ENCODE measurements at places on chromosomes 7 and 10.

DNA sequence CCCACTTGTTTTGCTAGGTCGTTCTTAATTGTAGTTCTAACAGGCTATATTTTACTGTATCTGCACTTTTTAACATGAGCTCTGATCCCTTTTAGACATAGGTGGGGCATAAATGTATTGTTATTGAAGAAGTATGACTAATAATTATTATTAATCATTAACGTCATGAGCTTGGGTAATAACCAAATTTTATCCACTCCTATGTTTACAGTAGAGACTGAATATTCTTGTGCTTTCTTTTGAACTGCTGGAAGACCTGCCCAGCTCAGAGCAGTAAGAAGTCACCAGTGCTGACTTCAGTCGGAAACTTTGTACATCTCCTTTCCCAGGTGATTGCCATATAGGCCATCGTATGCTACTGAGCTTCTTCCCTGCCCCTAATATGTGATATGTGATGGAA lies 18.7 kb downstream of the PKD2L1 start:
- DNase-seq: no peak

- no peak for DNase-seq
Observed at GRCh38 chr7:5567790-5568189, 144.2 kb upstream of the TNRC18 start.

DNA sequence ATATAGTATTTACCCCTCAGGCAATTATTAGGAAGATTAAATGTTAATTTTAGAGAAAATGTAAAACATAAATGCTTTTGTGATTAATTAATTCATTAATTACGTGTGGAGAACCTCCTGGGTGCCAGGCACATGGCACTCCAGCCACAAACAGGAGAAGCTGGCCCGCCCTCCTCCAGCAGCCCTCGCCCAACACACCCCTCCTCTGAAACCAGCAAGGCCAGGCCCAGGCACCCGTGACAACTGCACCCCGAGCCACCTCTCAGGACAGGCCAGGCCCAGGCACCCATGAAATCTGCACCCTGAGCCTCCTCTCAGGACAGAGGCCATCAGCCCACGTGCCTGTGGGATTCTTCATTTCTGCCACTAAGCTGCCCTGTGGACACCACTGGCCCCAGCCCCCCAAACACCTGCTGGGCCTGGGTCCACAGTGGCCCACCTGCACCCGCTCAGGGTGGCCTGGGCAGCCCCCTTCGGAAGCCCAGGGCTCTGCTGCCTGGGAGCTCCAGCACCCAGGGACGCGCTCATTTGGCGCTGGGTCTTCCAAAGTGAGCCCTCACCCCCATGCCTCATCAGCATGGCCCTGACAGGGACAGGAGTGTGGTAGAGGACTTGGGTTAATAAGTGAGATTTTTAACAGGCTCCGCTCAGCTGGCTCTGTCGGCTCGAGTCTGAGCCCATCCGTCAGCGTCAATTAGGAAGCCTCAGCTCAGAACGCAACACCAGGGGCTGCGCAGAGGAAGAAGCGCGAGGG lies 482.1 kb downstream of the DNAJB6 start:
- DNase-seq: peak; percentile 75

DNA sequence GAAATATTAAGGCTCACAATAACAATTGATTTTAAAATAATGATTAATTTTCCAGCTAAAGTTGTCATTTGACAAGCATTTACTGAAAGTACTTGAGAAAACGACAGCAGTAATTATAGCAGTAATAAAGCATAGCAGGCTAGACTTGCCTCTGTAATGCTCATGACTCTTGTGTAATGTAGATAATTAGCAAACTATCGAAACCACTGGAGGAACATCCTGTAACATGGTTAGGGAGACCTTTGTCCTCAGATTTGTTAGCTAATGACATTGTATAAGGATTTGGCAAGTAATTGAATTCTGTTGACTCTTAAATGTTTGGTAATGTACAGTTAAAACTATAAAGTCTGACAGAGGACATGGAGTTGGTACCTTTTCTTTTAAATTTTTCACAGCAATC lies 24.8 kb downstream of the ARL4A start:
- no peak for DNase-seq

GRCh38 chr10:97701438-97702069 lies 12.0 kb upstream of the MARVELD1 start:
- DNase-seq: peak; percentile 60

DNA sequence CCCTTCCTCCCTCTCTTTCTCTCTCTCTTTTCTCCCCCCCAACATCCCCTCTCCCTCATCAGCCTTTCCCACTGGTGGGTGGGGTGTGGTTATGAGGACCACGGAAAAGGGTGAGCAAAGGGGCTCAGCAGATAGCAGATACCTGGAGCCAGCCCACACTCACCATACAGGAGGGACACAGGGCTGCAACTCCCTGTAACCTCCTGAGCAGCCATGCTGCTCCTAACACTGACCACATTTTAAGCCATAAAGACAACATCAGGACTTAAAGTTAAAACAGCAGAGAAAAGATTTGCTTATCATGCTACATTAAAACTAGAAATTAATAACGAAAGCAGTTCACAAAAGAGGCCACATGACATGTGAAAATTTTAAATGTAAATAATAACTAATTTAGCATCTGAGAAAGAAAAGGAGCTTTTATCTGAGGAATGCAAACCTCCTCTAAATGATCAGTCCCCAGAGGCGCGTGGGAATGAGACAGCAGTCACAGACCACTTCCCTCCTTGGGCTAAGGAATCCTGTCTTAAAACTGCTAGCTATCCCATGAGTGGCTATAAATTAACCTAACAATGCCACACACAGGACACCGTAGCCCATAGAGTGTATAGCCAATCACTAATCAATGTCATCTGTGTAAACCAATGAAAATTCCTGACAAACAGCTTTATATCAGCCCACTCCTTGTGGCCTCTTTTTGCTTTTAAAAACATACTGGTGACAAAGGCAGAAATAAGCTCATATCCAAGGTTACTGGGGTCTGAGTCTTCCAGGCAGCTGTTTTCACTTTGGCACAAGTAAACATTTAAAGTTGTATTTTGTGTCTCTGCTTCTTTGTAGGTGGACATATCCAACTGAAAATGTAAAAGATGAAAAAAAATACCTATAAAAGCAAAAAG lies 33.3 kb downstream of the PKD1L1 start:
- DNase-seq: no peak

GRCh38 chr10:18610517-18610916 lies 40.9 kb downstream of the NSUN6 start:
- no peak for DNase-seq

DNA sequence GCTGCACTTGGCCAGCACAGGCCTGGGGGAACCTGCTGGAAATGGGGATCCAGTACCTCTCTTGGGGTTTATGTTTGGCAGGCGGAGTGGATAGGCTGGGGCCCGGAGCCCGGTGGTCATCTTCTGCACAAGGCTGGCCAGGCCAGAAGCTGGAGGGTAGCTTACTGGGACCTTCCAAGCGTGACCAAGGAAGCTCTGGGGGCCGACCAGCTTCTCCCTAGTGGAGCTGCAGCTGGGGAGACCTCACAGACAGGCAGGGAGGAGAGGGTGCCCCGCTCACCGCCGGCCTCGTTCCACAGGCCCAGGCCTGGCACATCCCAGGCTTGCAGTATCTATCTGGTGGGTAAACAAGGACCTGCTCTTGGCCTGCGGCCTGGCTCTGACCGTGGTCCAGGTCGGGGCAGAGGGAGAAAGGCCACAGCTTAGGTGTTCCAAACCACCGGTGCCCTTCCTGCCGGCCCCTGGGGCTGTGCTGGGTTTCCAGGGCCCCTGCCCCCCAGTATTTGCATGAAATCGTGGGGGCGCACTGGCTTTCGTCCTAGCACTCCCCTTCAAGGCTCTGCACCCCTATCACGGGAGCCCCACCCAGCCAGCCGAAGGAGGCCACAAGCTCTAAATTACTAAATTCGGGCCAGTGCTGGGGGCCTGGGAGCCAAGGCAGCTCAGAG lies 1.5 kb upstream of the ELFN1 start:
- DNase-seq: no peak

GRCh38 chr7:32502728-32503127 lies 7.4 kb downstream of the AVL9 start:
- no peak for DNase-seq

- DNase-seq: no peak
Observed at GRCh38 chr10:126913316-126913715, 8.1 kb downstream of the DOCK1 start.

GRCh38 chr7:30428246-30429155 lies 50.1 kb downstream of the NOD1 start:
- DNase-seq: no peak

- no peak for DNase-seq
Observed at GRCh38 chr7:107021600-107021999, 22.9 kb upstream of the PRKAR2B start.

- DNase-seq: peak; percentile 8
Observed at GRCh38 chr10:57917019-57917418, 350.7 kb downstream of the IPMK start.

- DNase-seq: no peak
Observed at GRCh38 chr7:155257482-155258225, 40.0 kb upstream of the INSIG1 start.

GRCh38 chr7:98470485-98471240 lies 69.8 kb upstream of the BAIAP2L1 start:
- DNase-seq: peak; percentile 52

DNA sequence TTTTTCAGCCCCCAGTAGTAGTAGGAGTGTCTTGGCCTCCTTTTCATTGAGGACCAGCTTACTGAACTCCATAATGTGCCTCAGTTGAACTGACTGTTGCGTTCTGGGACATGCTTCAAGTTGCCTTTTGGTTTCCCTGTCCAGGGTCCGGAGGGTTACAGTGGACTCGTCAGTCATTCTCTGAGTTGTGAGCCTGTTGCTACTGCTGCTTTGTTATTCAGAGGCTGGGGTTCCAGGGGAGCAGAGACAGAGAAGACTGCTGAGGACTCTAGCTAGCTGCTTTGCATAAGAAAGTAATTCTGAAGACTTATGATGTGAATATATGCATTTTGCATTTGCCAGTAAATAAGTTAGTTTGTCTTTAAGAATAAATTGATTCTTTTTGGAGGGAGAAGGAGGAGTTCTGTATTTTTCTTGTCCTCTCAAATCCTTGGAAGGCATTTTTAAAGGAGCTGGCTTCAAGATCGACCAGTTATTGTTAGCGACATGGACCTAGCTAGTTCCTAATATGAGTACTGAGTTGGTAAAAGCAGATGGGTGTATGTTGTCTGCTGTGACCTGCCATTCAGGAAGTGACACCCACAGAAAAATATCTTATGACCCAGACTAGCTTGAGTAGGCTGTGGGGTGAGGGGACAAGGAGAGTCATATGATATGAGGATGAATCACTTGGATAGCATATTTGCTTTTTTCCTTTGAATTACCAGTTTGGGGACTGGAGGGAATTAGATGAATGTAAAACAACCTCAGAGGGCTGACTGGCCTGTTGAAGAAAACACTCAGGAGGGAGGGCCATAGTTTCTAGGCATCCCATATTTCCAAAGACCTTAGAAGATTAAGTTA lies 8.3 kb downstream of the PI4K2A start:
- no peak for DNase-seq

DNA sequence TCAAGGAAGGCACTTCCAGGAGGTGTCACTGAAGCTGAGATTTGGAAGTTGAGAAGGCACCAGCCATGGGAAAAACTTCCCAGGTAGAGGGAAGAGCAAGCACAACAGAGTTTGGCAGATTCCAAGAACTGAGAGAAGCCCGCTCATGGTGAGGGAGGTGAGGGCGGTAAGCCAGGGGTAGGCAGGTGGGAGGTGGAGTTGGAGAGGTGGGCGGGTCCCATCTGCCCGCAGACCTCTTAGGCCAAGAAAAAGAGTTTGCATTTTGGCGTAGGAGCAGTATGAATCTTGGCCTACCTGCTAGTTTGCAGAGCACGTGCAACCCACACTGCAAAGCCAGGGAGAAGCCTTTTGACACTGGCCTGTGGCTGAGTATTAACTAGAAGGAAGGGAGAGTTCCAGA lies 18.8 kb downstream of the FRMPD2 start:
- no peak for DNase-seq

DNA sequence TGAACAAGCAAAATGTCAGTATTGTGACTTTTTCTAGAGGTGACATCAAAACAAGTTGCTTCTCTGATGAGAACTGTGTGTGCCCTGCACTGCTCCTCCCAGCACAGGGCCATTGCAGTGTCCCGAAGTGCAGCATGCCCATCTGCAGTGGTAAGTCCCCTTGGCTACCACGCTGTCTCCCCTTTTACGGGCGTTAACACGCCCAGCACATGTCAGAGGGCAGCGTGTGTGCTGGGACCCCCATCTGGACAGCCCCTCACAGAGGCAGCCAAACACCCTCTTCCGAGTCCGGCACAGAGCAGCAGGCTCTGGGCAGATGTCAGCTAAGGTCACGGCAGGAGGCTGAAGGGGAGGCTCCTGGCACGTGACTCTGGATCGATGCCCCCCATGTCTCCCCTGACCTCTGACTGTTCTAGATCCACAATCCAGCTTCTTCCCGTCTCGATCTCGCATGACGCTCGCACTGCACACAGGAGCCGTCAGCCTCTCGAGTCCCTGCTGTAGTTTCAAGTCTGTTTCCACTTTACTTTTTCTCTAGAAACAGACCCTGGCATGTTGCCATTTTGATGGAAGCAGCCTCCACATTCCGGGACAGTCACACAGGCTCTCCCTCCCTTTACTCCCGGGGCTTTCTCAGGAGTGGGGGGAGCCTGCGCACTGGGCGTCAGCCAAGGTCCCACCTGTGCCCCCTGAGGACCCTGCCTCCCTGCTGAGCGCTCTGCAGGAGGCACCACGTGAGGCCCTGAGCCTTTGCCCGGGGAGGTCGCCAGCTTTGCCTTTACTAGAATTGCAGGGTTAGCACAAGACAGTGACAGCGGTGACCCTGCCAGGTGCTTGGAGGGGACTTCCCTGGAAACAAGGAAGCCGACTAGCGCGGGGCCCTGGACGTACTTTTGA lies 133.8 kb downstream of the TCERG1L start:
- no peak for DNase-seq

GRCh38 chr7:70706204-70706603 lies 425.7 kb upstream of the GALNT17 start:
- no peak for DNase-seq

GRCh38 chr10:66180021-66180420 lies 745.8 kb upstream of the LRRTM3 start:
- peak; percentile 15 for DNase-seq

GRCh38 chr10:97532935-97533671 lies 34.4 kb downstream of the UBTD1 start:
- peak; percentile 31 for DNase-seq

- no peak for DNase-seq
Observed at GRCh38 chr7:108057951-108058481, 55.1 kb upstream of the LAMB1 start.

DNA sequence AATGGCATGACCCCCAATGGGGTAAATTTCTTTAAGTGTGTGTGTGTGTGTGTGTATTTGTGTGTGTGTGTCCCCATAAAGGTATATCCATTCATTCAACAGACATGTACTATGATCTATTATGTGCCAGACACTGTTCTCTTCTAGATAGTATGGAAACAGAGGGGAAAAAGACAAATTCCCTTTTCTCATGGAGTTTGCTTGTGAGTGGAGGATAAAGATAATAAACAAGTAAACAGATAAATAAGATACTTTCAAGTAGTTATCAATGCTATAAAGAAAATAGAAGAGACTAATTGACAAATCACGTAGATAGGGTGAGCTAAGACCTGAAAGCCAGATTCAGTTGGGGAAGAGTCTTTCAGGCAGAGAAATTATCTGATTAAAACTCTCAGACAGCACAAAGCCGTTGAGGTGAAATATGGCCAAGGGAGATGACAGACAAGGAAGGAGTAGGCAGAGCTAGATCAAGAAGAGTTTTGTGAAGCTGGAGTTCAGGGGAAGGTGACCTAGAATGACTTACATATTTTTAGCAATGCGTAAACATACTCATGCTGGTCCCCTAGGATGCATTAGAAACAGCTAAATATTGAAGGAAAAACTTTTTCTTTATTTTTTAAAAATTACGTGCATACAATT lies 45.2 kb upstream of the DMTF1 start:
- DNase-seq: no peak

Data from brain (organoid and tissue), 16 donors.